Thyroid gland (tissue), 4 donors: ENCODE measurements at places on chromosomes 2 and 18.

- peak; percentile 58 for DNase-seq
- H3K4me1 ChIP-seq: peaks cover 8% of the 10 kb centered on the region
- no peaks in the 10 kb centered on the region for H3K36me3 ChIP-seq
Measured at GRCh38 chr2:149329489-149330126, 779 bp upstream of the LYPD6 start.

DNA sequence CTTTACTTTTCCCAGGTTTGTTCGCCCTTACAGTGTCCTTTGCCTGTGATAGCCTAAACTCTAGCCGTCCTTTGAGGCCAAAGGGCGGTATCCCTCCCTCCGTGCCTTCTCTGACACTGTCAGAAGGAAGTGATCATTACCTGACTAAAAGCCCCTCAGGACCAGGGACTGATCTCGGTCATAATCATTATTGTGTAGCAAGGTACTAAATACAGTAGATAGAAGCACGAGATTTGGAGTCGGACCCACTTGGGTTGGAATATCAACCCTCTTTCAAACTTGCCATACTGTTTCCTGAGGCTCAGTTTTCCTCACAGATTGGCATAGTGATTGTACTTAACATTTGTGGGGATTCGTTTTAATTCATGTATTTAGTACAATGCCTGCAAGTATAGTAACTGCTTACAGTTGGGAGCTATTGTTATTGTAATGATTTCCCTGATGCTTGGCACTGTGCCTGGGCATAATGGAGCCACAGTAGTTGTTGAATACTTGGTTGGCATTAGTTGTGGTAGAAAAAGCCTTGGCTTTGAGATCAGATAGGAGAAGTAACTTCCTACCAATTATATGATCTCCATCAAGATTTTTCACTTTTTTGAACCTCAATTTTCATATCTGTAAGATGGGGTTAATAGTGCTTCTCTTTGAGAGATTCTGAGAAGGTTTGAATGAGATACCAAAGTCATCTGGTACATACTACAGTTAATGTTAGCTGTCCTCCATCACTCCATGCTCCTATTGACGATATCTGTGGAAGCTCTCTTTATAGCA, 836 bp downstream of the STK11IP start:
- DNase-seq: no peak
- H3K27me3 ChIP-seq: no peaks in the 10 kb centered on the region
- H3K4me3 ChIP-seq: peak overlapping the region; percentile 77

- DNase-seq: peak; percentile 11
- no peak overlapping the region for H3K27ac ChIP-seq
- H3K27me3 ChIP-seq: no peaks in the 10 kb centered on the region
- no peaks in the 10 kb centered on the region for H3K4me1 ChIP-seq
Measured at GRCh38 chr2:71460595-71461303, 7.4 kb downstream of the DYSF start.

GRCh38 chr2:60958361-60958760, 59.2 kb upstream of the PEX13 start:
- no peaks in the 10 kb centered on the region for H3K36me3 ChIP-seq
- peaks cover 17% of the 10 kb centered on the region for H3K4me1 ChIP-seq
- no peak for DNase-seq
- H3K4me3 ChIP-seq: no peak overlapping the region

DNA sequence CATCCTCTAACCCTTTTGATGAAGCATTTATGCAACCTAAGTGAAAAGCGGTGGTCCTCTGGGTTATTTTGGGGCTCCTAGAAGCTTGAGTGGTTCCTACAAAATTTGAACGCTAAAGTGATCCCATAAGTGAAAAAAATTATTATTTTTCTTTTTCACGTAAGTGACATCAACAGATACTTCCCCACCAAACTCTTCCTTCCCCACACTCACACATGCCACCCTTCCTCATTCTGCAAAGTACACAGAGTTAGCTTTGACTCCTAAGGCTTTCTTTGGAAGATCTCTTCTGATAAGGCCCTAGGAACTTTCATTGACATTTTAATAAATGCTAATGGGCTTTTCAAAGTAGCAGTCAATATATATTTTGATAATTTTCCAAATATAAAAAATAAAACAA, 109.7 kb downstream of the DOCK10 start:
- H3K27me3 ChIP-seq: no peaks in the 10 kb centered on the region
- no peaks in the 10 kb centered on the region for H3K36me3 ChIP-seq
- peaks cover 9% of the 10 kb centered on the region for H3K4me1 ChIP-seq
- DNase-seq: no peak
